ENCODE measurements at places on chromosomes 6 and 20.

DNA sequence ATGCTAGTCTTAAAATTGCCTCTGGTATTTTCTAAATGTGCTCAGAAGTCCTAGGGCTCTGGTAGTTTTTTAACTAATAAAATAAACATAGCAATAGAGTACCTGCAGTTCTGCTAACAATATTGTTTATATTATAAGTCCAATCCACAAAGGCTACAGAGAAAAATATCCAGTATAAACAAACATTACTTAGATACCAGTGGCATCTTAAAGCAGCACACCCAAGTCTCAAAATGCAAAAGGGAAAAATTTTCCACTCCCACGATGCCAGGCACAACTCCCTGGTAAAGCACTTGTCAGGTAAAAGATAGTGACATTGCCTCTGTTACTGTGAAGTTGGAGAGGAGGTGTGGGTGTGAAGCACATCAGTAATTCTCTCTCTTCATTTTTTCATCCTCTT lies 123.3 kb downstream of the OGFRL1 start:
- DNase-seq = no peak

DNA sequence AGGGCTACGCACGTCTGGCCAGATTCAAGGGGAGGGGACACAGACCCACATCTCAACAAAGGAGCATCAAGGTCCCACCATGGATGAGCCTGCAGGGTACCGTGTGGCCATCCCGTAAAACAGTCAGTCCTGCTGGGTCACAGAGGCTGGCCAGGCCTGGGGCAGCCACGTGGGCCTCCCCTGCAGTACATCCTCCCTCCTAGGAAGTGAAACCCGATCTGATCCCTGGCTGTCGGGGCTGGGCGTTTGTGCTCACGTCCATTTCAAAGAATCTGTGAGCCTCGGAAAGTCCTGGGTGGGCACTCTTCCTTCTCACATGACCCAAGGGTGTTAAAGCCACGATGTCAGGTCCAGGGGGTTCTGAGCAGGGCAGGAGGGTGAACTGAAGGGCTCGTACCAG lies 14.3 kb downstream of the SULF2 start:
- no peak for DNase-seq

- DNase-seq = no peak
Observed at GRCh38 chr6:39812853-39813533, 20.8 kb downstream of the DAAM2 start.

GRCh38 chr6:152310371-152310954 lies 326.7 kb downstream of the SYNE1 start:
- no peak for DNase-seq

DNA sequence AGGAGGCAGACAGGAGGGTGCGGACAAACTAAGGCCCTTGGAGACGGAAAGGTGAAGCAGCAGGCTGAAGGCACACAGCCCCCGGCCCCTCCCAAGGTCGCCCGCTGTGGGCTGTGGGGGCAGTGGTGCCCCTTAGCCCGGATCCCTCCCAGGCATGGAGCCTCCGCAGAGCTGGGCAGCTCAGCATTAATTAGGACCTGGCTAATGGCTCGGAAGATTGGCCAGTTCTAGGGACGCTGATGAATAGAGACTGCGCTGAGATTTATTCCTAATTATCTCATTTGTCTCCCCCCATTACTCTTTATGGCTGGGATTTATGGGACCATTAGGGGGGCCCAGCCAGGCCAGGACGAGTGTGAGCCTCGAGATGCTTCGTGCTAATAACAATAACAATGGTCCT lies 20.4 kb downstream of the MDFI start:
- DNase-seq = no peak

DNA sequence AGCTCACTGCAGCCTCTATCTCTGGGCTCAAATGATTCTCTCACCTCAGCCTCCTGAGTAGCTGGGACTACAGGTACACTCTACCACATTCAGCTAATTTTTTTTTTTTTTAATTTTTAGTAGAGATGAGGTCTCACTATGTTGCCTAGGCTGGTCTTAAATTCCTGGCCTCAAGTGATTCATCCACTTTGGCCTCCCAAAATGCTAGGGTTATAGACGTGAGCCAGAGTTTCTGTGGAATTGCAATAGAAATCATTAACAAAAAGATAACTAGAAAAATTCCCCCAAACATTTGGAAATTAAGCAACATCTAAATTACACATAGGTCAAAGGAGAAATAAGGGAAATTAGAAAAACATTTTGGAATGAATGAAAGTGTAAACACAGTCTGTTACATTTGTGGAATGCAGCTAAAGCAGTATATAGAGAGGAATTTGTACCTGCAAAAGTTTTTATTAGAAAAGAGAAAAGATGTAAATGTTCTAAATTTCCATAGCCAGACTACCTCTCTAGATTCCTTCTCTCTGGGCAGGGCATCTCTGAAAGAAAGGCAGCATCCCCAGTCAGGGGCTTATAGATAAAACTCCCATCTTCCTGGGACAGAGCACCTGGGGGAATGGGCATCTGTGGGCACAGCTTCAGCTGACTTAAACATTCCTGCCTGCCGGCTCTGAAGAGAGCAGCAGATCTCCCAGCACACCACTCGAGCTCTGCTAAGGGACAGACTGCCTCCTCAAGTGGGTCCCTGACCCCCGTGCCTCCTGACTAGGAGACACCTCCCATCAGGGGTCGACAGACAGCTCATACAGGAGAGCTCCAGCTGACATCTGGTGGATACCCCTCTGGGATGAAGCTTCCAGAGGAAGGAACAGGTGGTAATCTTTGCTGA lies 51.3 kb downstream of the ATRN start:
- no peak for DNase-seq

DNA sequence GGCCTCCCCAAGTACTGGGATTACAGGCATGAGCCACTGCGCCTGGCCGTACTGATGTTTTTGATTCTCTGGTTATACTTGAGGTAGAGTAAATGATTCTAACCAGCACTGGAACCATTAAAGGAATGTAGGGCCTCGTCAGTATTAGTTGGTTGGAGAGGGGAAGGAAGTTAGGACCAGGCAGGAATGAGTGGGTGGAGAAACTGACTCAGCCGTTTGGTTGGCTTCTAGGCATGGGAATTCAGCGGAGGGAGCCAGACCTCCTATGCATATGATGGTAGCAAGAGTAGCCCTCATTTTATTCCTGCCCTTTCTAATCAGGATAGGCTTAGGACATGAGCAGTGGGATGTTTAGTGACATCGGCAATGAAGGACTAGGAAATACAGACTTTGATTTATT lies 19.0 kb upstream of the SERINC3 start:
- DNase-seq = no peak

- no peak for DNase-seq
Observed at GRCh38 chr20:50389438-50389807, 120.8 kb upstream of the PTPN1 start.

- DNase-seq = no peak
Observed at GRCh38 chr20:17024513-17025119, 202.2 kb upstream of the PCSK2 start.

GRCh38 chr6:45610832-45611231 lies 233.1 kb upstream of the SUPT3H start:
- no peak for DNase-seq

DNA sequence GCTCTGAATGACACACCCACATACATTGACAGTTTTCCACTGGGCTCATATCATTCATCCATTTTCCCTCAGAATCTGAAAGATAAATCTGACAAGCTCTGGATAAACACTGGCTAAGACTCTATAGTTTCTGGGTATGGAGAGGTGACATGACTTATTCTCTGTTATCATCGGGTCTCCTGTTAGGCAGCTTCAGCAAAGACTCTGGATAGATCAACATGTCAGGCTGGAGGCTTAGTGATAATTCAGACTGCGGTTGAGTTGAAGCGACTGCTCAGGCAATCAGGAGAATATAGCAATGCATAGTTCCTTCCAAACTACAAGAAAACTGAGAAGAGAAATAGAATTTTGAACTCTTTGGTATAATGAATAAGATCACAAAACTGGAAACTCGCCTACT lies 394.6 kb downstream of the CBLN4 start:
- DNase-seq = no peak

DNA sequence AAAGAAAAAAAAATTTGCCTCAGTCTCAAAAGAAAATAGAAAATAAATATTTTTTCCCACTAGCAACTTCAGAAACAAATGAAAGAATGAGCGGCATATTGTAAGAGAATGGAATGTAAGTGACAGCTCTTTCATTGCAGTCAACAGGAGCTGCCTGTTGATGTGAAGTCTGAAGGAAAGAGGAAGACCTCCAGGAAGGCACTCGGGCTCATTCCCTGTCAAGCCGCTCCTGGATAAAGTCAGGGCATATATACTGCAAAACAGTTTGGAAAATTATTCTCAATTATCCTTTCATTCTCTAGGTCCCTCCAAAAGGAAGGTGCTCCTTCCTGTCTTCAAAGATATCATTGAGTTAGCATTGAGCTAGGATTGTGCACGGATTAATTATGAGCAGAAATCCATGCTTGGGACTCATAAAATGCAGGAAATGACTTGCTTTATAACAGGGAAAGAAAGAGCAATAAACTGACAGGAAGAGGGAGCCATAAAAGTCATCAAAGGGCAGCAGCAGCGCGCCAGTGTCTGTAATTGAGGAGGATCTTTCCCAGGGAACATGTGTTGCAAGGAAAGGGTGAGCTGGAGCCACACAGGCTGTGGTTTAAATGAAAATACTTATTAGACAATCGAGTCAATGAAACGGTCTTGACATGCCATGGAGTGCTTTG lies 218.2 kb downstream of the C6orf118 start:
- no peak for DNase-seq

- no peak for DNase-seq
Observed at GRCh38 chr6:108407904-108408827, 113.3 kb downstream of the AFG1L start.

DNA sequence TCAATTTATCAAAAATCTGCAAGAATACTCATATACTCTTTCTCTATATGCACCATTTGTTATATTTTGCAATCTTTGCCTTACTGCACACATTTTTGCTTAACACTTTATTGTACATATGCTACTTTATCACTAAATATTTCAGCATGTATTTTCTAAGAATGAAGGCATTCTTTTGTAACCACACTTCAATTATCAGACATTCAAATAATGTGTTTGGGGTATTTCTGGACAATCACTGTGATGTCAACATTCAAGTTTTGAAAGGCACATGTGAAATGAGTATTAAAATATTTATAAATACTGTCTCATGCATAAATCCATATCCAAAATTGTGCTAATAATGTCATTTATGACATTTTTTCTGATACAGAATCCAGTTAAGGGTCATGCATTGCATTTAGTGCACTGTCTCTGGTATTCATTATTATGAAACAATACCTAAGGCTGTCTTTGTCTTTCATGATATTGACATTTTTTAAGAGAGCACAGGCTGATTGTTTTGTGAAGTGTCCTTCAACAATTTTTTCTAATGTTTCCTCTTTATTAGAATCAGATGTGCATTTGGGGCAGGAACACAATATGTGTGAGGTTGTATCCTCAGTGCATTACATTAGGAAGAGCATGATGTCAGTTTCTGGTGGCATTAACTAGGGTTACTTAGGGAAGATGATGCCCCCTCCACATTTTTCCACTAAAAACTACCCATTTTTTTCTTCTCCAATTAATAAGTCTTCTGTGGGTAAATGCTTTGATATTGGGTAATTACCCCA lies 105.7 kb downstream of the MTFR2 start:
- no peak for DNase-seq

GRCh38 chr6:149763866-149764265 lies 14.3 kb downstream of the PCMT1 start:
- DNase-seq = no peak

DNA sequence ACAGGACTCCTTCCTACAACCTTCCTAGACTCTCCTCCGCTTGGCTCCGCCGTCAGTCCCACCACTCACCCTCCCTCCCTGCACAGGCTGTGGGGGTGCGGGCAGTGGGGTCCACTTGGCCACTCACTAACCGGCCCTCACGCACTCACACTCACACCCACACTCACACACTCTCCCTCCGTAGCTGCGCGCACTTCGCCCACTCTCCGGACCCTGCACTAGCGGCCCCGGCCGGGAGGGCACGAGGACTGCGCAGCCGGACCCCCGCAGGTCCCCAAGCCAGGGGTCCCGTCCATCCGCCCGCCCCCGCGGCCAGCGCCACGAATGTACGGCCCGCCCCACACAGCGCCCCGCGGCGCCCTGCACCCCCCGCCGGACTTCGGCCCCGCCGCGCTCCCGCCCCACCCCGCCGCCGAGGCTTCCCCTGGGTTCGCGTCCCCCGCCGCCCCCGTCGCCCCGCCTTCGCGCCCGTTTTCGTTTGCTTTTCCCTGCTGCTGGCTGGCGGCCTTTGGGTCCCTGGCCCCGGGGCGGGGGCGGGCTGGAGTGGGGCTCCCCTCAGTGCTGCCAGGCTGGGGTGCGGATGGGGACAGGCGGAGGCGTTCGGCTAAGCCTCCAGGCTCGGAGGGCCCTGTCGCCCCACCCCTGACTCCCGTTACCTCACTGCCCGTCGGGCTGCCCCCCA lies 23.0 kb upstream of the SLC22A7 start:
- DNase-seq = peak; percentile 17

DNA sequence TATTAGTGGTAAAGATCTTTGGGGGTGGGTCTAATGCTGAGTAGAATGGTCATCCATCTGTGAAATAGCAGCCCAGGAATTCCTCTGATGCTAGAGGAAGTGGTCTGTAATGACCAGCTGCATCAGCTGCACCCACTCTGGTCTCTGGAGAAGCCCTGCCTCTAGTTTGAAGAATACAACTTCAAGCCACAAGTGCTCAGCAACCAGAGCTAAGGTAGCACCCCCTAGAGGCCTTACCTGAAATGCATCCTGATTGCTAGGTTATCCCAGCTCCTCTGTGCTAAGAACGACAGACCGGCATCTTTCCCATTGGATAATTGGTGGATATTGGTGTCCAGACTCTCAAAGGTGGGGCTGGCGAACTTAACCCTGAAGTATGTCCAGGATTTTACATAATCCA lies 58.2 kb downstream of the DNAH8 start:
- DNase-seq = no peak

- no peak for DNase-seq
Observed at GRCh38 chr20:33097001-33097400, 17.6 kb downstream of the BPIFB4 start.

All from activated CD4-positive, alpha-beta T cell treated with anti-CD3 and anti-CD28 coated beads for 1 hour (primary cell).